ENCODE measurements at places on chromosomes 16 and 17. TPM values are rescaled to one million over a fixed set of nuclear protein-coding genes. Genes with fewer than 3 reads are reported as not detected.

The SLC35G6 gene
- total RNA-seq: not detected

- no peak overlapping the region for H3K27ac ChIP-seq
- no peak overlapping the region for H3K4me3 ChIP-seq
- H3K27me3 ChIP-seq: no peaks in the 10 kb centered on the region
- peaks cover 5% of the 10 kb centered on the region for H3K36me3 ChIP-seq
Measured at GRCh38 chr16:53282975-53283946, 151.0 kb upstream of the RBL2 start.

- no peaks in the 10 kb centered on the region for H3K27me3 ChIP-seq
- H3K36me3 ChIP-seq: no peaks in the 10 kb centered on the region
- no peak overlapping the region for H3K27ac ChIP-seq
- H3K4me1 ChIP-seq: no peaks in the 10 kb centered on the region
Measured at GRCh38 chr16:13111747-13112146, 210.3 kb downstream of the SHISA9 start.

The MYLK3 gene
- not detected for total RNA-seq

DNA sequence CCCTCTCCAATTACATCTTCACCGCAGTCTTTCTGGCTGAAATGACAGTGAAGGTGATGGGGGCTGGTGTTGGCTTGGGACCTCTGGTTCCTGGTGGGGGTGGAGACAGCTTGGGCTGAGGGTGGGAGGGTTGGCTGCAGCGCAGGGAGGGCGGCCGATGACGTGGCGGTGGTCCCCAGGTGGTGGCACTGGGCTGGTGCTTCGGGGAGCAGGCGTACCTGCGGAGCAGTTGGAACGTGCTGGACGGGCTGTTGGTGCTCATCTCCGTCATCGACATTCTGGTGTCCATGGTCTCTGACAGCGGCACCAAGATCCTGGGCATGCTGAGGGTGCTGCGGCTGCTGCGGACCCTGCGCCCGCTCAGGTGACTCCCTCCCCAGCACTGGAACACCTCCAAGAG, 31.8 kb upstream of the ABCC3 start:
- no peaks in the 10 kb centered on the region for H3K36me3 ChIP-seq
- H3K4me3 ChIP-seq: no peak overlapping the region
- DNase-seq: no peak
- no peaks in the 10 kb centered on the region for H3K4me1 ChIP-seq

The TOX3 gene
- not detected for total RNA-seq

- no peaks in the 10 kb centered on the region for H3K4me1 ChIP-seq
- H3K27ac ChIP-seq: no peak overlapping the region
- no peak for DNase-seq
- H3K27me3 ChIP-seq: peaks cover 27% of the 10 kb centered on the region
- no peaks in the 10 kb centered on the region for H3K36me3 ChIP-seq
Measured at GRCh38 chr16:86355951-86356350, 154.4 kb upstream of the FOXF1 start.

- peak overlapping the region; percentile 95 for H3K4me3 ChIP-seq
- no peak for DNase-seq
- peak overlapping the region; percentile 90 for H3K27ac ChIP-seq
- H3K4me1 ChIP-seq: peaks cover 73% of the 10 kb centered on the region
Measured at GRCh38 chr16:25013751-25014499, 1.2 kb downstream of the ARHGAP17 start.

The SLC13A2 gene
- total RNA-seq: not detected

The ZFPM1 gene
- total RNA-seq: 11.6 TPM

GRCh38 chr16:82738699-82739098, 111.9 kb downstream of the CDH13 start:
- H3K36me3 ChIP-seq: no peaks in the 10 kb centered on the region
- H3K4me1 ChIP-seq: no peaks in the 10 kb centered on the region
- no peak overlapping the region for H3K4me3 ChIP-seq

GRCh38 chr17:65121916-65122806, 15.0 kb upstream of the RGS9 start:
- H3K27me3 ChIP-seq: peaks cover 5% of the 10 kb centered on the region
- no peaks in the 10 kb centered on the region for H3K36me3 ChIP-seq
- peaks cover 23% of the 10 kb centered on the region for H3K4me1 ChIP-seq
- peak overlapping the region; percentile 78 for H3K4me3 ChIP-seq

The ABCA6 gene
- total RNA-seq: not detected

DNA sequence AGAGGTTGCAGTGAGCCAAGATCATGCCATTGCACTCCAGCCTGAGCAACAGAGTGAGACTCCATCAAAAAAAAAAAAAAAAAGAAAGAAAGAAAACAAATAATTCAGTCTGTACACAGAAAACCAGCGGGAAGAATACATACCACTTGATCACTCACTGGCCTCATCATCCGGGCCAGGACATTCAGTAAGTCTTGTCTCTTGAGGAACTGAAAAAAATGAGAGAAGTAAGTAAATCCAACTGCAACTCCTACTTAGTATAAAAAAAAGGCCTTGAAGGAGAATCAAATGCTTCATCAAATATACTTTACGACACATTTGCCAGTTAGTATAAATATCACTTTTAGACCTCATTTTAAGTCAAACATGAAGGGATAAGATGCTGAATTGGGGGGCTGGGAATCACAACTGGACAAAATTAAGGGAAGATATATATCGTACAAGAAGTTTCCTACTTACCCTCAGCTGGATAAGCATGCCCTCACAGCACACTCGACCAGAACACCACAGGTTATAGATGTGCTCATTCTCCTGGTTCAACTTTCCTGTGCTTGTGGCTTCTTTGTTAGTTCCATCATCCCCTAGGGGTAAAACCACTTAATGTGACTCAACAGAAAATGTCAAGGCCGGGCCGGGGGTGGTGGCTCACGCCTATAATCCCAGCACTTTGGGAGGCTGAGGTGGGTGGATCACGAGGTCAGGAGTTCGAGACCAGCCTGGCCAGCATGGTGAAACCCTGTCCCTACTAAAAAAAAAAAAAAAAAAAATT, 12.4 kb downstream of the CCDC47 start:
- H3K27me3 ChIP-seq: no peaks in the 10 kb centered on the region
- peaks cover 6% of the 10 kb centered on the region for H3K4me1 ChIP-seq
- H3K4me3 ChIP-seq: no peak overlapping the region
- DNase-seq: peak; percentile 23
- peaks cover 51% of the 10 kb centered on the region for H3K36me3 ChIP-seq

GRCh38 chr17:47315451-47316266, 8.1 kb upstream of the EFCAB13 start:
- no peaks in the 10 kb centered on the region for H3K36me3 ChIP-seq
- peak; percentile 40 for DNase-seq
- no peak overlapping the region for H3K27ac ChIP-seq
- no peak overlapping the region for H3K4me3 ChIP-seq

The CSNK1D gene
- 111 TPM for total RNA-seq

The PLCG2 gene
- 10.6 TPM for total RNA-seq

- peaks cover 38% of the 10 kb centered on the region for H3K4me1 ChIP-seq
- peaks cover 10% of the 10 kb centered on the region for H3K36me3 ChIP-seq
- H3K27me3 ChIP-seq: no peaks in the 10 kb centered on the region
- H3K4me3 ChIP-seq: no peak overlapping the region
- no peak for DNase-seq
Measured at GRCh38 chr17:48194097-48194550, 86.6 kb downstream of the SNX11 start.

GRCh38 chr16:13795131-13795530, 124.8 kb upstream of the ERCC4 start:
- DNase-seq: no peak
- no peak overlapping the region for H3K27ac ChIP-seq
- no peaks in the 10 kb centered on the region for H3K4me1 ChIP-seq
- peaks cover 2% of the 10 kb centered on the region for H3K27me3 ChIP-seq

The HSPB9 gene
- not detected for total RNA-seq

- H3K27ac ChIP-seq: no peak overlapping the region
- no peak for DNase-seq
- no peaks in the 10 kb centered on the region for H3K4me1 ChIP-seq
- no peaks in the 10 kb centered on the region for H3K36me3 ChIP-seq
Measured at GRCh38 chr16:4244254-4245076, 2.6 kb upstream of the SRL start.

GRCh38 chr16:89198417-89199240, 1.7 kb downstream of the SLC22A31 start:
- H3K36me3 ChIP-seq: no peaks in the 10 kb centered on the region
- H3K4me3 ChIP-seq: no peak overlapping the region
- H3K4me1 ChIP-seq: peaks cover 18% of the 10 kb centered on the region
- no peak overlapping the region for H3K27ac ChIP-seq

The PARN gene
- 44.2 TPM for total RNA-seq

GRCh38 chr16:57859331-57859730, 57.0 kb upstream of the KIFC3 start:
- DNase-seq: no peak
- no peak overlapping the region for H3K4me3 ChIP-seq
- H3K36me3 ChIP-seq: no peaks in the 10 kb centered on the region

DNA sequence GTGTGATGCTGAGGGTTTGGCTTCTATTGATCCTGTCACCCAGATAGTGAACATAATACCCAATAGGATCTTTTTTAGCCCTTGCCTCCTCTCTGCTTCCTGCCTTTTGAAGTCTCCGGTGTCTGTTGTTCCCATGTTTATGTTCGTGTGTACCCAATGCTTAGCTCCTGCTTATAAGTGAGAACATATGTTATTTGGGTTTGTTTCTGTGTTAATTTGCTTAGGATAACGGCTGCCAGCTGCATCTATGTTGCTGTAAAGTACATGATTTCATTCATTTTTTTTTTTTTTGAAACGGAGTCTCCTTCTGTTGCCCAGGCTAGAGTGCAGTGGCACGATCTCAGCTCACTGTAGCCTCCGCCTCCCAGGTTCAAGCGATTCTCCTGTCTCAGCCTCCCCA, 23.0 kb downstream of the DUS2 start:
- DNase-seq: no peak
- H3K4me3 ChIP-seq: no peak overlapping the region
- no peak overlapping the region for H3K27ac ChIP-seq

The SDK2 gene
- total RNA-seq: 0.12 TPM

DNA sequence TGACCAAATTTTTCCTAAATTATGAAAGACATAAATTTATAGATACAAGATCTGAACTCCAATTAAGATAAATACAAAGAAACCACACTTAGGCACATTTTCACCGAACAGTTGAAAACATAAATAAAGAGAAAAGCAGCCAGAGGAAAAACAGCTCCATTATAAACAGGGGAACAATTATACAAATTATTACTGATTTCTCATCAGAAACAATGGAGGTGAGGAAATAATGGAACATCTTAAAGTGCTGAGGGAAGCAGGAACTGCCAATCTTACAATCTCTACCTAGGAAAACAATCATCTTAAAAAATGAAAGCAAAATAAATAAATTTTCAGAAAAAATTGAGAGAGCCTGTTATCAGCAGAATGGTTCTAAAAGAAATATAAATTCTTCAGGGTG, 234.4 kb upstream of the PMFBP1 start:
- no peak overlapping the region for H3K4me3 ChIP-seq
- no peak overlapping the region for H3K27ac ChIP-seq

DNA sequence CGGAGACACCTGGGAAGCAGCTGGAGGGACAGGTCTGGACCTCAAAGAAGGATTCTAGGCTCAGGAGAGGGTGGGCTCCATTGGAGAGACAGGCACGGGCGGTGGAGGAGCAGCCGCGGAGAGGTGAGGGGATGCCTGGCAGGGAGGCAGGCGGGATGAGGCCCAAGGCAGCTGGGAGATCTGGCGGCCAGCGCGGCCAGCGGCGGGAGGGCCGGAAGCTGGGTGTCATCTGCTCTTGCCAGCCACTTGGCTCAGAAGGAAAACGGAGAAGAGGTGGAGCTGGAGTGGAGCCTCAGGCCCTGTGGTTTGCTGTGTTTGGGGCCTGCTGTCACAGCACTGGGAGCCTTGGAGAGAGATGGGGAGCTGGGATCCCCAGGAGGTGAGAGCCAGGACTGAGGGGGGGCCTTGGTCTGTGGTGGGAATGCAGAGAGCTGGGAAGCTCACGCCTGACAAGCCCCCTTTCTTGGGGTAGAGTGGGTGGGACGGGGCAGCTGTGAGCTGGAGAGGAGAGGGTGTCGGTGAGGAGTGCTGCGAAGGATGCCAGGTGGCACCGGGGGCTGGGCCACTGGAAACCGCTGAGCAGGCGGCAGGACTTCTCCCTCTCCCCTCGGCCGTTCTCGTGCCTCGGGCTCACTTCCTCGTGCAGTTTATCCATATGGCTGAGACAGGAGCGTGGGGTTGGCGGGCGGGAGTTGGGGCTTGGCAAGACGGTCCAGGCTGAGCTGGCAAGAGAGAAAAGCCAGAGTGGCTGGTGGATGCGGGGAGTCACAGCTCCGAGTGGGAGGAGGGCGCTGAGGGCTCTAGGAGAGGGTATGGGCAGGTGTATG, 8.0 kb downstream of the TBC1D24 start:
- H3K4me1 ChIP-seq: peaks cover 13% of the 10 kb centered on the region
- no peaks in the 10 kb centered on the region for H3K27me3 ChIP-seq
- H3K36me3 ChIP-seq: no peaks in the 10 kb centered on the region
- H3K27ac ChIP-seq: no peak overlapping the region

DNA sequence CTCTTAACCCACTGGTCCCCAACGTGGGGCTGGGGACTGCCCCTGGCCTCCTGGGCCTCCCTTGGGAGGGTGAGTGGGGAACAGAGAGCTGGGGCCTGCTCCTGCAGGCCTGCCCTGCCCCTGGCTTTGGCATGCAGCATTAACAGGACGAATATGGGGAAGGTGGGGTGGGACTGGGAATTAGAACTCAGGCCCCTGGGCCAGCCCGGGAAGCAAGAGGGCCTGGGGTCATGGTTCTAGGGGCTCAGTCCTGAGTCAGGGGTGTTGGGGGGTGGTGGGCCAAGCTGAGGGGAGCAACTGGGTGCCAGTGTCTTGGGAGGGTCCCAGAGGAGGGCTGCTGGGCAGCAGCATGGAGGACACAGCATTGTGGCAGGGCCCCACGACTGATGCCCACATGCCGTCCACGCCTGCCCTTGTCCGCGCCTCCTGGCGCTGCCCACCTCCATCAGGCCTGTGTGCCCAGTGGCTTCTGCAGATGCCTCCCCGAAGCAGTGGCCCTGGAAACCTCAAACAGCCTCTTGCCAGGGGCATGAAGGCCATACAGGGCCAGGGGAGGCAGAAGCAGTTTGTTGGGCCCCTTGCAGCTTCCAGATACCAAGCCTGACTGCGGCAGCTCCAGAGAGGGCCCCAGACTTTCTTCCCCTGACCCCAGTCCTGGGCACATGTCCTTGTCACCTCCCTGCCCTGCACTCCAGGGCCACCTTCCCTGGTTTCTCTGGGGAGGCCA, 4.8 kb downstream of the MAP2K3 start:
- H3K27ac ChIP-seq: peak overlapping the region; percentile 89
- no peak for DNase-seq
- H3K27me3 ChIP-seq: peaks cover 2% of the 10 kb centered on the region
- peaks cover 52% of the 10 kb centered on the region for H3K4me1 ChIP-seq

- no peak overlapping the region for H3K4me3 ChIP-seq
- H3K27me3 ChIP-seq: no peaks in the 10 kb centered on the region
- H3K4me1 ChIP-seq: no peaks in the 10 kb centered on the region
Measured at GRCh38 chr16:16073891-16074881, 124.8 kb downstream of the ABCC1 start.

The C16orf92 gene
- not detected for total RNA-seq

The SLC39A11 gene
- total RNA-seq: 14.9 TPM

The CLEC3A gene
- total RNA-seq: not detected

The TBC1D3H gene
- not detected for total RNA-seq

DNA sequence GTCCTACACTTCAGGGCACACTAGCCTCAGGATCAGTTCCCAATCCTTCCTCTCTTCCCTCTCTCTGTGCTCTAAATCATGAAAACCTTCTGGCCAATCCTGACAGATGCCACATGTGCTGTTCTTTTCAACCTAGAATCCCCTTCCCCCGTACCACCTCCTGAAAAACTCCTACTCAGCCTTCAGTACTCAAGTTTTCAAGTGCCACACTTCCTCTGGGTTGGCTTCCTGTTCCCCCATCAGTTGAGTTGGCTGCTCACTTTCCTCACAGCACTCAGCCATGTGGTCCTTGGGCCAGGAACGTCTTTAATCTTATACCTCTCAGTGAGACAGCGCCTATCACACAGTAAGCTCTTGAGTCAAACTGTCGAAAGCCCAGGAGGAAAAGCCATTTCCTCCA, 3.3 kb downstream of the ASPHD1 start:
- H3K4me1 ChIP-seq: peaks cover 8% of the 10 kb centered on the region
- H3K27me3 ChIP-seq: peaks cover 5% of the 10 kb centered on the region
- DNase-seq: no peak
- no peak overlapping the region for H3K27ac ChIP-seq
- H3K4me3 ChIP-seq: no peak overlapping the region

The DNAH9 gene
- total RNA-seq: not detected
